ENCODE measurements at places on chromosomes 1 and 21. TPM values are rescaled to one million over a fixed set of nuclear protein-coding genes. Genes with fewer than 3 reads are reported as not detected.

DNA sequence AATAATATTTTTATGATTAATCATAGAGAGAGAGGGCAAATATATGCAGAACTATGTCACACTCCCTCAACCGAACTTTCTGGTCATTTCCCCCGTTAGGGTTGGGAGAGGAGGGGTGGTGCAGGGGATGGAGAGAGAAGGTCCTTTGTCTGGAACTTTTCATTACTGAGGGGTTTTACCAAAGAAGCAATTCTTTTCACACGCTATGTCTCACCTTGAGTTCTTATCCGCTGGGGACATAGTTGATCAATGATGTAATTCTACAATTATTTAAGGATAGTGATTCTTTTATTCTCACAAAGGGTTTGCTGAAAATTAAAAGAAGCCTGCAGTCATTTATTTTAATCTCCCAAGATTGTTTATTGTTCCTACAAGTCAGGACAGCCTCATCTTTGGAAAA, 98.3 kb upstream of the RUNX1 start:
- DNase-seq = no peak

The CLCNKA gene
- total RNA-seq = not detected

The PLEKHN1 gene
- 2.9 TPM for total RNA-seq

The SLC22A15 gene
- total RNA-seq = 1.2 TPM

GRCh38 chr1:17507915-17508314, 31.6 kb upstream of the ARHGEF10L start:
- no peak for DNase-seq

The CDCA8 gene
- 0.61 TPM for total RNA-seq

GRCh38 chr1:63592536-63593302, 492 bp upstream of the PGM1 start:
- DNase-seq = no peak

DNA sequence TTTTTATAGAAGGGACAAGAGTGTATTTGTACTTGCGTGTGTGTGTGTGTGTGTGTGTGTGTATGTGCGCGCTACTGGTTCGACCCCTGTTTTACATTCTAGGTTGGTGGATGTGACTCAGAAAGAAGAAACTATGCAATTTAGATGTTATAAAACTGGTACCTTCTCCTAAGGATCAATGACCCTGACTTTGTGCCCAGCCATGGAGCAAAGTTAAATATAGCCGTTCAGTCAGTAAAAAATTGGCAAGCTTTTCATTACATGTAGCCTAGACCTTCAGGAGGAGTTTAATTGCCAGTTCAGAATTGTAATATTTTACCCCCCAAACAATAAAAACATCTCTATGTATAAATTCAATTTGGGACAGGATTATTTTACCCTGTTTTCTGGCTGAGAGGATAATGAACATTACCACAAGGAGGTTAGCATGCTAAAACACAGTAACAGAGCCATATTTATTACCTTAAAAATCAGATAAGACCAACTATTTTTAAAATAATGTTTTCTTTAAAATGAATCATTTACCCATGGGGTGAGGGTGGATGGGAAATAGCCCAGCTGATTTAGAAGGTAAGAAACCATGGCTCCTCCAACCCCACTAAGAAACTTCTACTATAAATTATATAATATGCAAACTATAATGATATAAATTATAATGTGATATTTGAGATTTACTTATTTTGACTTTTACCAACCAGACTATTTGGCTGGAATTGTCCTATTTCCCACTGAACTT, 33.5 kb upstream of the MTR start:
- no peak for DNase-seq

GRCh38 chr1:223105568-223105967, 37.5 kb downstream of the TLR5 start:
- no peak for DNase-seq

DNA sequence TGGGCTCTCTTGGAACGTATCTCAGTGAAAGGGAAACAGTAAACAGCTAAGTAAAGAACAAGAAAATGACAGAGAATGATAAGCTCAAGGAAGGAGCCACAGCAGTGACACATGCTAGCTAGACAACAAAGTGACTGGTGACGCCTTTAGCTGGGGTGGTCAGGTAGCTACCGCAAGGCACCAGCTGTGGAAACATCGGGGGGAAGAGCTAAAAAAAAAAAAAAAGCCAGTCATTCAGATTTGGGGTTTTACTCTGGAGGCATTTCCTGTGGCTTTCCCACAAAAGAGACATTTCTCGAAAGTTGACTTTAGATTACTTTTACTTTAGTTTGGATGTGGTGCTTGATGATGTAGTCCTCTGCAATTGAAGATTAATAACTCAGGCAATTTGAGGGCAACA, 2.1 kb downstream of the FHAD1 start:
- DNase-seq = peak; percentile 80

DNA sequence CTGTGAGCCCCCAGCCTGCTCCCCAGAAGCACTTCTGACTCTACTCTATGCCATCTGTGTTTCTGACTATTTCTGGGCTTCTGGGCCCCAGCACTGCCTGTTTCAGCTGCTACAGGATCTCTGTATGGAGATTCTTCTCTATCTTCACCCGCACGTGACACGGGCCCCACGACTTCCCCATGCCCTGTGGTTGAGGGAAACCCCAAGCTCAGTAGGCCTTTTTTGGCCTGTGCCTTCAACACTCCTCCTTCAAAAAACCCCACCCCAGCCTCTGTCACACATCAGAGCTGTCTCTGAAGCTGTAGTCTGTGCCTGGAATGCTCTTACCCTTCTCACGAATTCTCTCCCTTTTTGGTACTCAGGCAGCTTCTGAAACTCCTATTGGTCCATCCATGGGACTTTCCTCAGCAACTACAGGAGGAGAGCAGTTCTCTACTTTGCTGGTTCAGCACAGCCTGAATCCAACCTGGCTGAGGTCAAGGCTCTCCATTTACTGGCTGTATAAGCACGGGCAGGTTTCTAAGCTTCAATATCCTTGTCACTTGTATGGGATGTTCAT, 2.0 kb upstream of the NID1 start:
- peak; percentile 64 for DNase-seq

DNA sequence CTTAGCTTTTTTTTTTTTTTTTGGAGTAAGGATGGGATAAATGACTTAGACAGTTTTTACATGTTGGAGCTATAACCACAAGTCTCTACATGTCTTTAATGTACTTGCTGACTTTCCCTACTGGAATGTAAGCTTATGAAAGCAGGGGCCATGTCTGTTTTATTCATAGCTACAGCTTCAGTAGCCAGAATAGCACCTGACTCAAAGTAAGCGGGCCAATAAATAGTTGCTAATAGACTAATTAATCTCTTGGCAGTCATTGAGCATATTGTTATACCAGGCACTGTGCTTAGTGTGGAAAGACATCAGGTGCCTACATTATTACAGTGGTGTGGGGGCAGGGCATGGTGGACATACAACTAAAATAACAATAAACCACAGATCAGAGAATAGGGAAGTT, 84.4 kb upstream of the HOOK1 start:
- no peak for DNase-seq

The PSMD4 gene
- total RNA-seq = 151 TPM

DNA sequence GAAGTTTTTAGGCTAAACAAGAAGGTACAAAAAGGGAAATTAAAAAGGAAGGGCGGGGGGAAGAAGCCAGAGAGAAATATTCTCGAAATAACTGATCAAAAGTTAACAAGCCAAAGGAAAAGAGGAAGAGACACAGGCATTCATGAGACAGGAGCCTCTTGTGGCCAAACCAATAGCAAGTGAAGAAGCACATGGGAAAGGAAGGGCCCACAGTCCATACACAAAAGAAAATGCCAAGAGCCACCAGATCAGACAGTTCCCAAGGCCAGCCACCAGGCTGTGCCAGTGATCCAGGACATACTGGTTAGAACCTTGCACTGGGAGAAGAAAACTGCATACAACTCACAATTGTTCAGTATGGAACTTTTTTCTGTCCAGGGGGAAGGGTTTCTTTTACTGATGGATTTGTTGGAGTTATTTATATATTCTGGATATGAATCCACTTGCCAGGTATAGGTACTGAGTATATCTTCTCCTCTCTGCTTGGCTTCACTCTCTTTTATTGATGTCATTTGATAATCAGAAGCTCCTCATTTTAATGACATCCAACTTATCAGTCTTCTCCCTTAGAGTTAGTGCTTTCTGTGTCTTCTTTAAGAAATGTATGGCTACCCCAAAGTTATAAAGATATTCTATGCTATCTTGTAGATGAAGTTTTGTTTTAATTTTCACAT, 76.8 kb downstream of the CD46 start:
- DNase-seq = peak; percentile 62

DNA sequence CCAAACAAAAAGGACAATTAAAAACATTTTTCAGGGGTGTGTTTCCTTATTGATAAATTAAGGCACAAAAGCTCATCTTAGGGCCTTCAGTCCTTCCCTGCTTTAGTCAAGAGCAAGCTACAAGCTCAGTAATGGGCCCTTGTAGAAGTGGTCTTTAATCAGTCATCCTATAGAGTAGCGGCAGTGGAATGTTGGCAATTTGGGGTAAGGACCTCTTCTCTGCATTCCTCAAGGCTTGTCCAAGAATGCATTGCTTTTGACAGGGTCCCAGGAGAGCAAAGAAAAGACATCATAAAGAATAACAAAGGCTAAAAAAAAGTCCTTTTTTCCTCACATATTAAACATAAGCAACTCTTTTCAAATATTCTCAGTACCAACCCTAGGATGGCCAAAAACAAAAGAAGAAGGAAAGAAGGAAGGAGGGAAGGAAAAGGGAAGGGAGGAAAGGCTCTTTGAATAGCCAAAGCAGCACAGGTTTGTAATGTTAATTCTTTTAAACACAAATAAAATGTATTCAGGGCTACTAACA, 27.3 kb upstream of the CAMK1G start:
- no peak for DNase-seq

The SPTA1 gene
- not detected for total RNA-seq

The BCAR3 gene
- total RNA-seq = 1.0 TPM

The ACTL8 gene
- total RNA-seq = not detected

The OR10J1 gene
- total RNA-seq = not detected

- no peak for DNase-seq
Measured at GRCh38 chr21:40847951-40848350, 993 bp upstream of the DSCAM start.

DNA sequence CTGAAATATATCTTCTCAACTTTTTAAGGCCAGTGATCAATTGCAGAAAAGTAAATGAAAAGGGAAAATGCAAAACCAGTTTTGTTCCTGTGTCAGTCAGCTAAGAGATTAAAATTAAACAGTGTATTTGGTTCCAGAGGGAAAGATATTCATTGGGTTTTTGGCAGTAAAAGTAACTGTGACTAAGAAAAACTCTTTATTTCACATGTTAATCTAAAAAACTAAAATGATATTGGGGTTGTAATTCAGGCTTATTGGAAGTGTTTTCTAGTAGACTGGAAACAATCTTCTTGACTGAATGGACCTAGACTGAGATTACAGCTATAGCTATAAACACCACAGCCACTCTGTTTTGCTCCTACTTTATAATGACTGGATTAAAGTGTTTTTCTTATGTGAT, 413.9 kb downstream of the ADGRL2 start:
- DNase-seq = no peak

DNA sequence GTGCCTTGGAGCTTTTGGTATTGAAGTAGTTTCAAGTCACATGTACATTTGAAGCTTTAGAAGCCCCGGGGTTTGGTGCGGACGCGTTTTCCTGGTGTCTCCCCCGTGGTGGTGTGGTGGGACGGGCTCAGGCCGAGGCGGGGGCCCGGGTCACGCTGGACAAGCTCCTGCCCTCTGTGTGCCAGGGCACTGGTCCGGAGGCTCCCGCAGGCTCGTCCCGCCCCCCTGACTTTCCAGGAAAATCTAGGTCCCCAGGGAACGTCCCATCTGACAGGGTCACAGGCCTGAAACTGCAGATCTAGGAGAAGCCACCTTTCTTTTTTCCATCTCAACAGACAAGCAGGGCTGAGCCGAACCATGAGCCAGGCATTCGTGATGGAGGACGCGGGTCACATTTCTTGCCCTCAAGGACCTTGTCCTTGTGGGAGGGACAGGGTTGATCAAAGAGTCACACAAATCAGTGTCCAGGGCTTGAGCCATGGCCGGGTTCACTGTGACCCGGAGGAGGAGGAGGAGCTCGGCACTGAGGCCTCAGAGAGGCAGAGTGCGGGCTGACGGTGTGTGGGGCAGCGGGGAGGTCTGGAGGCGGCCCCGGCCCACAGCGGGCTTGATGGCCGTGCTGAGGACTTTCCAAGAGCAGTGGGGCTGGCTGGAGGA, 1.6 kb downstream of the DMRTB1 start:
- DNase-seq = no peak

- DNase-seq = no peak
Measured at GRCh38 chr1:155899683-155900082, 11.5 kb downstream of the RIT1 start.

The CCDC17 gene
- total RNA-seq = 7.6 TPM

DNA sequence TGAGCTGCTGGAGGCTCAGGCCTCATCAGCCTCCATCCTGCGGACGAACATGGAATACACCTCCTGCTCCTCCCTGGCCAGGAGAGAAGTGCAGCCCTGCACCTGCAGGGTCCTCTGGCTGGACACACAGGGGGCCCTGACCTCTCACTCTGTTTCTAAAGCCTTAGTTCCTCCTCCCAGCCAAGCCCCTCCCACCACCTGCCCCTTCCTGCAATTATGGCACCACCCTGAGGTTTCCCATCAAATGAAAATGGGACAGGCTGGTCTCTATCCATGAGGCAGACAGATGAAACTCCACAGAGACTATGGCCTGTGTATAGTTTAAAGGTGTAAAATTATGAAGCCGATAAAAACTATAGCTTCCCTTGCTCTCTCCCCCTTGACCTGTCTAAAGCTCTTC, 42.6 kb downstream of the CACNA1S start:
- DNase-seq = no peak

DNA sequence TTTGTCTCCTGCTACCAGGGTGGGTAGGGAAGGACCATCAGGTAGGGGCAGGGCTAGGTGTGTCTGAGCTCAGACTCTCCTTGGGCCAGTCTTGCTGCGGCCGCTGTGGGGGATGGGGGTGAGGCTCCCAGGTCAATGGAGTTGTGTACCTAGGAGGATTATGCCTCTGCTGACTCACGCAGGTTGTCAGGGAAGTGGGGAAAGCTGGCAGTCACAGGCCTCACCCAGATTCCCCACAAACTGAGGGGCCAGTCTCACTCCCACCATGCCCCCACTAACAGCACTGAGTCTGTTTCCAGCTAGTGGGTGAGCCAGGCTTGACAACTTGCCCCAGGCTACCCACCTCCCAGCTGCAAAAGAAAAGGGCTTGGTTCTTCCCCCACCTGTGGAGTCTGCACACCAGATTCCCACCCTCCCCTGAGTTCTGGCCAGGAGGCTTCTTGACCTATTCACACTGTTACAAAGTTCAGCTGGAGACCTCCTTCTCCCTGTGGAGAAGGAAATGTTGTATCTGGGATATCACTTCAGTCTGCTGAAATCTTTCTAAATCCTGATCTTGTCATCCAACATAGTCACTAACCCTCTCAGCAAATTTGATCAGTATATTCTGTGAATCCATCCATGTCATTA, 69.2 kb upstream of the GJA8 start:
- no peak for DNase-seq

DNA sequence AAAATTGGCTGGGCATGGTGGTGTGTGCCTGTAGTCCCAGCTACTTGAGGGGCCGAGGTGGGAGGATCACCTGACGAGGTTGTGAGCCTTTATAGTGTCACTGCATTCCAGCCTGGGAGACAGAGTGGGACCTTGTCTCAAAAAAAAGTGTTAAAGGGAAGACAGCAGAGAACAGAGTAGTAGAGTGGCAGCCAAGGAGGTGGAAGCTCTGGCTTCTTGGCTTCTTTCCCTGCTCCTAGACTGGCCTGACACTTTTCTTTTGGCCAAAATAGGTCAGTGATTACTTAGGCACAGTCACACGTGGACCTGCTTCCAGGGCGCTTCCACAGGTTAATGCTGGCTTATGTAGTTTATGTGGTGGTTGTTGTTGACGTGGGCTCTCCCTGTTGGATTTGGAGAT, 3.2 kb downstream of the DIP2A start:
- no peak for DNase-seq

GRCh38 chr1:247077876-247078257, 744 bp downstream of the ZNF670 start:
- no peak for DNase-seq

The OR2T29 gene
- total RNA-seq = not detected

Data from CD4-positive, alpha-beta memory T cell (primary cell).